SIG-M5 (cell line): ENCODE measurements at places on chromosomes 12 and 14.

DNA sequence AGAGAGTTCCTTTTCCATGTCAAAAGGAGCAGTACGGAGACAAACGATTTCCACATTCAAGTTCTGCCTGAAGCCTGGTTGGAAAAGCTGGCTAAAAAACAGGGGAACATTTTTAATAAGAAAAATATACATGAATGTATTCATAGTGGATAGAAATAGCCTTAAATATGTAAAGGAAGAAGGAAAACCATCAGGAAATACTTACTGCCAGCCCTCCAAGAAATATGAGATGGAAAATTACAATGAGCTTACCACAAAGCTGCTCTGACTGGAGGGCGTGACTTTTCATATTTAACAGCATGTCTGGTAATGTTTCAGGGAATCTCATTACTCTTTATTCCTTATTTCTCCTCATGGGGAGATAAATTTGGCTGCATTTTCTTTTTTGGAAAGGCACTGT, 75.9 kb upstream of the ZDHHC17 start:
- DNase-seq: no peak

GRCh38 chr12:52390739-52391617, 5.5 kb upstream of the KRT84 start:
- DNase-seq: no peak

GRCh38 chr14:95601650-95602049, 66.8 kb downstream of the GLRX5 start:
- DNase-seq: no peak

- no peak for DNase-seq
Observed at GRCh38 chr12:48002773-48003218, 1.5 kb downstream of the COL2A1 start.

DNA sequence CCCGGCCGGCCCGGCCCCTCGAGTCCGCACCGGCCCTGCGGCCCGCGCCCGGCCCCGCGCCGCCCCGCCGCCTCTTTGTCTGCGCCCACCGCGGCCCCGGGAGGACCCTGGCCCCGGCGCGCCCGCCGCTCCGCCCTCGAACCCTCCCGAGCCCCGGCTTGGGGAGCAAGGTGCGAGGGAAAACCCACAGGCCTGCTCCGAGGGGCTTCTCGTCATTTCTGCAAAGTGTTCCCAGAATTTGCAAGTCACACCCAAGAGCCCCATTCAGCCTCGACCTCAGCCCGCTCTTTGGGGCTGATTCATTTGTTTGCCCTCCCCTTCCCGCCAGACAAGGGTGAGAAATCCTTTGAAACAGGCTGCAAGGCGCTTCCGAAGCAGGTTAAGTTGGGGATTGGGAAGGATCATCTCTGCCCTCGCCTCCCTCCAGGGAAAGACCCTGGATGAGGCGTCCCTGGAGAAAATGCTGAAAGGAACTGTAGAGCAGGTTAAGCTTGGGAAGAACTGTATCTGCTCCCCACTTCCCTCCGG, 325 bp upstream of the CLIP1 start:
- no peak for DNase-seq

DNA sequence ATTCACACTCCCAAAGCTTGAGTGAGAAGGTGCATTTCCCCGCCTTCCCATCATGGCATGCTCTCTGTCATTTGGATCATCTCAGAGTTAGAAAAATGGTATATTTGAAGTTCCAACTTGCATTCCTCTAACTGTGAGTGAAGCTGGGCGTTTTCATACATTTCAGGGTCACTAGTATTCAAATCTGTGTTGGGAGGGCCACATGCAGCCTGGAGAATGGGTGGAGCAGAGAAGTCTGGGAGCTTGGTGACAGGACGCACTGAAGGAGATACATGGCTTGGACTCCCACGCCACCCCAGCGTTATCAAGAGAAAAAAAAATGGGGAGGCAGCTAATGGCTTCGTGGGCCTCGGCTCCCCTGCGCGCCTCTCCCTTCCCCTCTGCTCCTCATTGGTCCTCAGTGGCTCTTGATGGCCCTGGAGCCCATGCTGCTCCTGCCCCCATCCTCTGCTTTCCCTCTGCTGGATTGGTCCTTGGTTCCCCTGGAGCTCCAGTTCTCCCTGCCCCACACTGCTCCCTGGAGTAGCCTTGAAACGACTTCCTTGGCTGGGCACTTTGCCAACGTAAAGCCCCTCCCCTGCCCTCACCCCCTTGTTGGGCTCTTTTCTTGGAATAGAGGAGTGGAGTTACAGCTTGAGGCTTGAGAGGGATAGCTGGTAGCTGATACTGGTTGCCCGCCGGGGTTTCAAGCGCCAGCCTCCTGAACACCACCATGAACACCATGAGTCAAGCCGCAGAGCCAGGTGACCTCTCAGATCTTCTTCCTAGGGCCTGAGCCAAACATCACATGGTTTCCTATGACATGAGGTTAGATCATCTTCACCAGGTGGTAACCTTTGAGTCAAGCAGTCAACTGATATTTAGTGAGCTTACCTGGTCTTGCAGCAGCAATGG, 139.6 kb downstream of the PRKCH start:
- no peak for DNase-seq

GRCh38 chr12:116687888-116688287, 50.0 kb downstream of the SPRING1 start:
- no peak for DNase-seq

DNA sequence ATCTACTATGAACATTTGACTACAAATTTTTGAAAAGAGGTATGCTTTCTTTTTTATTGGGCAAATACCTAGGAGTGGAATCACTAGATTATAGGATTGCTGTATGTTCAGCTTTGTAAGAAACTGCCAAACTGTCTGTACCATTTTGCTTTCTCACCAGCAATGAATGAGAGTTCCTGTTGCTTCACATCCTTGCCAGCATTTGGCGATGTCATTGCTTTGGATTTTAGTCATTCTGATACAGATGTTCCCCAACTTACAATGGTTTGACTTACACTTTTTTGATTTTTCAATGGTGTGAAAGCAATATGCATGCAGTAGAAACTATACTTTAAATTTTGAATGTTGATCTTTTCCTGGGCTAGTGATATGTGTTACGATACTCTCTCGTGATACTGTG, 328.7 kb downstream of the RAD51B start:
- no peak for DNase-seq

DNA sequence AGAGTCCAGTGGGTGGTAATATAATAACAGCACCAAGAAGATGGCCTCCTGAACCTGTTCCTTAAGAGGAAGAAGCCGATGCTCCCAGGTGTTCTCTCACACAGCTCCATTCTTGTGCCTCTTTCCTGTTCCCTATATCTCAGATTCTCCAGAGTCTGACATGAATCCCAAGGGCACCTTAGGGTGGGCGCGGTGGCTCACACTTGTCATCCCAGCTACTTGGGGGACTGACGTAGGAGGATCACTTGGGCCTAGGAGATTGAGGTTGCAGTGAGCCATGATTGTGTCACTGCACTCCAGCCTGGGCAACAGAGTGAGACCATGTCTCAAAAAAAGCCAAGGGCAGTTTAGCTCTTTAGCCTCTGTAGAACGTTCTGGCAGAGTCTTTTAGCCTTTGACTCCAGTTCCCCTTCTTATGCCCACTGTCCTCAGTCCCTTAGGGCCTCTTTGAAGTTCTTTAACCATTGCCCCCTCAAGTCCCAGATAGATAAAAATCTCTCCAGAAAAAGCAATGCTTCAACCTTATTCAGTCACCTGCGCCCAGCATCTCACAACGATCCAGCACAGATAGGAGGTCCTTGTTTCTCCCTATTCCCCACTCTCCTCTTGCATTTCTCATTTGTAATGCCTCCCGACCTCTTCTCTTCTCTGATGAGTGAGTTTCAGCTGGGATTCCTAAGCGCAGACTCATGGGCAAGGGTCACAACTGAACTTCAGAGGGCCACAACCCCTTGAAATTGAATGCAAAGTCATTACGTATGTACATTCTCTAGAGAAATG, 4.7 kb downstream of the CCDC184 start:
- no peak for DNase-seq

- no peak for DNase-seq
Observed at GRCh38 chr12:132405742-132406251, 76.4 kb upstream of the GALNT9 start.

DNA sequence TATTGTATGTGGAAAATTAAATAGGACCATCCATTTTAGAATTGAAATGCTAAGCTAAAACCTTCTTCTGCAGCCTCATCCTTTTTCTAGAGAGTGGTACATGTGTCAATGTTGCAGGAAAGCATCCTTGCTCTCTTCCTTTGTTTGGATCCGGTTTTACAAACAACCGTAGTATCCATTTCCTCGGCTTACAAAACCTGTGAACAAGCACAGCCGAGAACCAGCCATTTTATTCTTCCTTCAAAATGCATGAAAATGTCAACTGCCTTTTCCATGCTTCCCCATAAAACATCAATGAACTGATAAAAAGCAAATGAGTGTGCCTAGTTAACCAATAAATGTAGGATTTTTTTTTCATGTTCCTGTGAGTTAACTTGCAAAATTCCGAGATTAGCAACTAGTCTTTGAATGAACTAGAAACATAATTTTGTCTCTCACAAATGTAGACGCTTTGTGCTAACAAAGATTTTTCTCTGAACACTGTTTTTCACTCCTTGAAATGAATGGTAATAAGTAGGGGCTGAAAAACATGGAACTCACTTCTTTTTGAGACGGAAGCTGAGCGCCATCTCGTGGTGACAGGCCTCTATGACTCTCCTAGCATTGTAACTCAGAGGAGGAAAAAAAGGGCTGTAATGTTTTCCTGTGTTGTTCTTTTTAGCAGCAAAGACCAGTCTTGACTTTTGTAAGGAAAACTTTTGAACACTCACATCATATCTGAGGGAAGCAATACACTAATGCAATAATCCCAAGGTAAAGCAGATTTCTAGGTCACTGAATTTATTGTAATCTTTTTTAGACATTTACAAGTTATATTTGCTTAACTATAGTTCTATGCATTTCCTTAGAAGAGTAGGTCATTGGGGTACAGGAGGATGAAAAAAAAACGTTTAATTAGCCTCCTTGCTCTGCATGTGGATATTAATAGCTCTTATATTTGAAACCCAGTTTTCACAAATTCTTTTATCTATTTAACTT, 157.4 kb upstream of the FOXG1 start:
- no peak for DNase-seq

DNA sequence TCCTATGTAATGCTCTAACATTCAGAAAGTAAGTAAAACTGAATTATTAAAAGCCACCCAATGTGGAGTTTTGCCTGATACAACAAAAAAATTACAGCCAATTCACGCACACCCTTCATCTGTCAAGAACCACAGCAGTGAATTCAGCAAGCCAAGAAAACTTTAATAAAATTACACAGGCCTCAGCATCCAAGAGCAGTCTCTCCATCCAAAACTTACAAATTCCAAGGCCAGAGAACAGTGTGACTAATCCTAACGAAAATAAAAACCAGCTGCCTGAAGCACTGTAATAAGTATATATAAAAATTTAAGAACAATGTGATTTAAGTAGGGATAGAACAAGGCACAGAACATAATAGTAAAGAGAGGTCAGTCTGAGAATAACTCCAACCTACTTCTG, 54.2 kb downstream of the SIX6 start:
- no peak for DNase-seq

DNA sequence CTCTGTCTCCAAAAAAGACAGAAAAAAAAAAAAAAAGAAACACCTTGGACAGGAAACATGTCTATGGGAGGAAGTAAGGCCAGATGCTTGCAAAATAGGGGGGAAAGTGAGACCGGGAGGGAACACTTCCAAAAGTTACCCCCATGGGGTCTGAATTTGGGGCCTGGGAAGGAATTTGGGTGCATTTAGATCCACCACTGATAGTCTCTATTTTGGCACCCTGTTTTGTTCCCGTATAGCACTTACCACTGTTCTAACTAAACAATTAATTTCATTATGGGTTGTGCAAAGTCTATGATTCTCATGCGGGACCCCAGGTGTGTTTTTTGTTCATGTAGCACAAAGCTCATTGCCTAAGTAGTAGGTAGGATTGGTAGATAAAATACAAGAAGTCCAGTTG, 1.4 kb upstream of the MLEC start:
- no peak for DNase-seq

GRCh38 chr14:96051642-96052540, 12.7 kb downstream of the C14orf132 start:
- no peak for DNase-seq

- no peak for DNase-seq
Observed at GRCh38 chr14:42710071-42710470, 1103.4 kb downstream of the LRFN5 start.
